ENCODE measurements at places on chromosomes 1 and 21. TPM values are rescaled to one million over a fixed set of nuclear protein-coding genes. Genes with fewer than 3 reads are reported as not detected.

- DNase-seq, result no peak
Observed at GRCh38 chr1:153384958-153385580, 5.8 kb downstream of the S100A8 start.

- no peak for DNase-seq
Observed at GRCh38 chr1:12078575-12078937, 15.5 kb downstream of the TNFRSF8 start.

- DNase-seq, result no peak
Observed at GRCh38 chr1:47692196-47692595, 254.4 kb downstream of the FOXD2 start.

RGS4 gene
- not detected for total RNA-seq

BTBD19 gene
- 3.7 TPM for total RNA-seq

DNA sequence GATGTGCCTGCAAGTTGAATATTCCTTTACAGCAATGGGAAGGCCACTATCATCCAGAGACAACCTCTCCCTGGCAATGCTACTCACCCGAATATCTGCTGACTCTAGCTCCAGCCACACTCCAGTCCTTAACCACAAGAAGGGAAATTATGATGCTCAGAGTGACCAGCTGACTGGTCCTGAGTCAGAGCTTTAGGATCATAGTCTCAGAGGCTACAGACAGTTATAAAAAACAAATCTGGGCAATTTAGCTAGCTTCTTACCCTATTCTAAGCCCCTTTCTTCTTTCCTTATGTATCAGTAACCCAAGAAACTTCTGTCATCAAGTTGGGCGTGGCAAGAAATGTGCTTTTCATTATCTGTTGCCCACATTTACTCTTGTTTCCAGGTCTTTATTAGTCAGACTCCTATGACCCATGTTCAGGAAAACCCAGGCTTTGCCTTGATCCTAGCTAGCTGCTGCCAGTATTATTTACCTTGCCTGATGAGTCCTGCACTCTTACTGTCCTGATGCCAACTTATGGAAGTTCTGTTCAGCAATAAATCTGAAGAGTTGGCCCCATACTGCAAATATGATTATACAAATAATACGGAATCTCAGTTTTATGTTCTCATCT, 207.0 kb downstream of the TTLL7 start:
- no peak for DNase-seq

DNA sequence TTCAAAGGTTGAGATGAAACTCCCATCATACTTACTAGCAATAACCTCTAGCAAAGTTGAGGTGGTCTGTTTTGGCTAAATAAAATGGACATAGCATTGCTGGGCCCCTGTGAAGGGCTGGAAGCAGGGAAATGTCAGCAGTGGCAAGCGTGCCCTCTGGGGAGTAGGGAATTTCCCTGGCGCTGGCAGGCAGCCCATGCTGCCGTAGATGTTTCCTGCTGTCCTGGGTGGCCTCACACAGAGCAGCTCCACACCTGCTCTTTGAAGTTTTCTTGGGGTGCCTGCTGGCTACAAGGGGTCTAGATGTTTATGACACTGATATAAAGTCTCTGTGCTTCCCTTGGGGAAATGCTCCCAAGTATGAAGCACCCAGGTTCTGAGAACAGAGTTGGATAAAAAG, 30.2 kb downstream of the ADARB1 start:
- DNase-seq, result no peak

DNA sequence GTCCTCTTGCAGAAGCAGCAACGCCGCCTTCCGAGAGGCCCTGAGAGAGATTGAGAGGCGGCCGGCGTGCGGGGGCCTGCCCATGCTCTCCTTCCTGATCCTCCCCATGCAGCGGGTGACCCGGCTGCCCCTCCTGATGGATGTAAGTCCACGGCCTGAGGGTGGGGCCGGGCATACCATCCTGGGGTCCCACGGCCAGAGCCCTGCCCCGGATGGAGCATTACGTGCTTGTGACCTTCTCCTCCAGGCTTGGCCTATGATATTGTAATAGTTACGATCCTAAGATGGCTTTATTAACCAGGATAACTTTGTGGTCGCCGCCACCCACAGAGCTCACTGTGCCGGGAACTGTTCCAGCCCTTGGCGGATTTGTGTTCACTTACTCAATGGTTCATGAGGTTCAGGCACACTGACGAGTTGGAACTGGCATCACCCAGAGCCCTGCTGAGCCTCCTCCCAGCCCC, 18.9 kb downstream of the ARHGEF16 start:
- DNase-seq, result no peak

MAP1LC3C gene
- total RNA-seq, result not detected

PGLYRP3 gene
- total RNA-seq, result not detected

GRCh38 chr1:84267476-84267875, 34.0 kb upstream of the SAMD13 start:
- DNase-seq, result no peak

DNA sequence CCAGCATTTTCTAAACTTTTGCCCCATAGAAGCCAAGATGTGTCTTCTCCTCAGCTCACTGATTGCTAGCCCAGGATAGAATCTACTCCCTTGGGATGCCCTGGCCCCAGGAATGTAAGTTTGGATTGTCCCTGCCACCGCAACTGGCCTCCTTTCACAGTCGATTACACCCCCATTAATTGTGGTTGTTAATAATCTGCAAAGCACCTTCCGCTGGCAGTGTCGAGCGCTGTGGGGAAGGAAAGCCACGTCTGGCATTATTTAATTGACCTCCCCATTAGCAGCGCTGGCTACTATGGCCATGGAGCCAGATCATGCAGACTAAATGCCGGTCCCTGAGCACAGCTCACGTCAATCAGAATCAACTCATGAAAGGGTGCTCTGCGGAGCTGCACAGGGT, 597.3 kb upstream of the PLXNA2 start:
- DNase-seq, result no peak

ADAM30 gene
- not detected for total RNA-seq

DNA sequence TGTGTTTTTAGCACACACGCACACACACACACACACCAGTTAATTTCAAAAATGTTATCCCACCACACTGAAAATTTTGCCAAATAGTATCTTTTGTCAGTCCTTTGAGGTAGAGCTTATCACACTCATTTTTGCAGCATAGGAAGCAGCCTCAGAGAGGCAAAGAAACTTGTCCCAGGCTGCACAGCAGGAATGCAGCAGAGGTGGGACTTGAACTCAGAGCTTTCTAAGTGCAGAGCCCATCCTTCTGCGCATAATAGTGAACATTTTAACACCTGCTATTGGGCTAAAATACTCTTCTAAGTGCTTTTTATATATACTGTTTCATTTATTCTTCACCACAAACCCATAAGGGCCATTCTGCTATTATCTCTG, 15.0 kb downstream of the FHAD1 start:
- DNase-seq, result no peak

DNA sequence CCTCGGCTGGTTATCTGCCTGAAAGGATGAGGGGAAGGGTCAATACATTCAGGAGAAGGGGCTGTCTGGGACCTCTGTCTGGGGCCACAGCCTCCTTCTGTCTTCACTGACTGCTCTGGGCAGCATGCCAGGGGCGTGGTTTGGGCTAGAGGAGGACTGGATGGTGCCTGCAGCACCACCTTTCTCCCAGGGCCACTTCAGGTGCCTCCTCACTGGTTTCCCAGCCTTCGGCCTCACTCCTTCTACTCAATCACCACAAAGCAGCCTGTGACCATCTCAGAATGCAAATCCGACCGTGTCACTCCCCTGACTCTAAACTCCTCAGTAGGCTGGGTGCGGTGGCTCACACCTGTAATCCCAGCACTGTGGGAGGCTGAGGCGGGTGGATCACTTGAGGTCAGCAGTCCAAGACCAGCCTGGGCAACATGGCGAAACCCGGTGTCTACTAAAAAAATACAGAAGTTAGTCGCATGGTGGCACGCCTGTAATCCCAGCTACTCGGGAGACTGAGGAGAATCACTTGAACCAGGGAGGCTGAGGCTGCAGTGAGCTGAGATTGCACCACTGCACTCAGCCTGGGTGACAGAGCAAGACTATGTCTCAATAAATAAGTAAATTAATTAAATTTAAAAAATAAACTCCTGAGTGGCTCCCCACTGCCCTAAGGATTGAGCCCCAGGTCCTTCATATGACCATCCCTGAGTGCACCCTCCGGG, 50.1 kb upstream of the ECE1 start:
- DNase-seq, result no peak

- no peak for DNase-seq
Observed at GRCh38 chr1:206679738-206680211, 4.9 kb upstream of the MAPKAPK2 start.

MAGI3 gene
- 9.8 TPM for total RNA-seq

- no peak for DNase-seq
Observed at GRCh38 chr1:155871390-155871789, 12.0 kb downstream of the SYT11 start.

GRCh38 chr1:210792250-210793102, 341.5 kb downstream of the KCNH1 start:
- DNase-seq, result no peak

- no peak for DNase-seq
Observed at GRCh38 chr1:17559615-17560419, 20.3 kb downstream of the ARHGEF10L start.

DNA sequence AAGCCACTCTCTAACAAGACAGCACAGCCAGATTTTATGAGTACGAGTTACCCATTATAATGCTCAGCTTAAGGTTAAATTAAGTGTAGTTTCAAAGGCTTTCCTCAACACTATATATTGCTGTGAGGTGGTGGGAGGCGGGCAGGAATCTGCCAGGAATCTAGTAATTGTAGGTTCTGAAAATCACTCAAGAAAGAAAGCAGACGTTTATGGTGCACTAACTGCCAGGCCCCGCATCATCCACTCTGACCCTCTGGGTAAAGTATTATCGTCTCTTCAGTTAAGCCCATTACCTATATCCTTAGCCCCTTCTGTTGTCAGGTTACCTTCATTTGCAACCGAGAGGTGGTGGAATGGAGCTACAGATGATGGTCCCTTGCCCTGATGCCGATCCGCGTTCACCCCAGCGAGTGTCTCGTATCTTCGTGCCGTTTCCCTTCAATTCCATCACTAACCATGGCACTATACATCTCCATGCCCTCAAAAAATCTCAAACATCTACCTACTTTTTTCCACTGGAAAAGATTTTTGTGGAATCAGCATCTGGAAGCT, 12.4 kb downstream of the HMGN1 start:
- DNase-seq, result no peak

TMCC2 gene
- total RNA-seq, result 5.3 TPM

FAM72C gene
- 10.9 TPM for total RNA-seq

DNA sequence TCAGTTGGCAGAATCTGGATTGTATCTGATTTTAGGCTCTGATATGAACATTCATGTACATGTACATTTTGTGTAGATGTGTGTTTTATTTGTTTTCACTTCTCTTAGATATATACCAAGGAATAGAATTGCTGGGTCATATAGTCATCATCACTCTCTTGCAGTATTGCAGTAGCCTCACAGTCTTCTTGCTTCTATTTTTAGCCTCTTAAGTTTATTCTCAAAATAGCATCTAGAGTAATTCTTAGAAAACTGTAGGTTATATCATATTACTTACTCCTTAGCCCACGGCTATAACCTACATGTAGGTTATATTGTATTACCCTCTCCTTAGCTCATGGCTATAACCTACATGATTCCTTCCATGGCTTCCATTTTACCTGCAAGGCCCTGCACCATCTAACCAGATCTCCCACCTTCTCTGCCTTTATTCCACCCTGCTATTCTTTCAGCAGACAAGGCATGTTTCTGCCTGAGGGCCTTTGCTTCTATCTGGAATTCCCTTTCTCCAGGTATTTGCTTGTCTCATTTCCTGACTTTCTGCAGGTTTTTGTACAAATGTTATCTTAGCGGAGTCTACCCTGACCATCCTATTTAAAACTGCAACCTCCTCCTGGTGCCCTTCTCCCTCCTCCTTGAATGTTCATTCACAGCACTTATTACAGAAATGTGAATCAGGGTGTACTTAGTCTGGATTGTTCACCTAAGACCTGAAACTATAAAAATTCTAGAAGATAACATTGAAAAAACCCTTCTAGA, 109.0 kb upstream of the ETV3 start:
- no peak for DNase-seq

TMEM51 gene
- total RNA-seq, result not detected

CD5L gene
- total RNA-seq, result not detected

TRPM2 gene
- 21.2 TPM for total RNA-seq

GRCh38 chr21:20996421-20997310, 1.5 kb upstream of the NCAM2 start:
- no peak for DNase-seq

DNA sequence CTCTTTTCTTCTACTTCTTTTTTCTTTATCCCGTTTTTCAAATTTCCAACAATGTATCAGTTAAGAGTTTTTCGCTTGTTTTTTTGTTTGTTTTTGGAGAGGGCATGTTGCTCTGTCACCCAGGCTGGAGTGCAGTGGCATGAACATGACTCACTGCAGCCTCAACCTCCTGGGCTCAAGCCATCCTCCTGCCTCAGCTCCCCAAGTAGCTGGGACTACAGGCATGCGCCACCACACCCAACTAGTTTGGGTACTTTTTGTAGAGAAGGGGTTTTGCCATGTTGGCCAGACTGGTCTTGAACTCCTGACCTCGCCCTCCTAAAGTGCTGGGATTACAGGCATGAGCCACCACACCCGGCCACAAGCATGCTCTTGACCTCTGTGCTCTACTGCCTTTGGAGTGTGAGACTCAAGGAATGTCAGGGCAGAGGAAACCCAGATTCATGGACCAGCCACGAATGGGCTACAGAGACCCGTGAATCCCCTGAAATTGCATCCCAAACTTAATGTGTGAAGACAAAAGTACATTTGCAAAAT, 65.1 kb upstream of the HSD17B7 start:
- DNase-seq, result no peak

TPTE gene
- not detected for total RNA-seq
